ENCODE measurements at places on chromosomes 3 and 15. TPM values are rescaled to one million over a fixed set of nuclear protein-coding genes. Genes with fewer than 3 reads are reported as not detected.

The CFAP92 gene
- polyA plus RNA-seq: 0.22 TPM

The NXPE3 gene
- polyA plus RNA-seq: 7.6 TPM

The ACOX2 gene
- polyA plus RNA-seq: 0.39 TPM

The ARPP21 gene
- polyA plus RNA-seq: not detected

The GUCA1C gene
- polyA plus RNA-seq: 0.43 TPM

The STAC gene
- polyA plus RNA-seq: 0.76 TPM

The PODXL2 gene
- 2.5 TPM for polyA plus RNA-seq

Measured in foreskin keratinocyte (primary cell).